T-helper 1 cell (primary cell): ENCODE measurements at places on chromosomes 6 and 20.

DNA sequence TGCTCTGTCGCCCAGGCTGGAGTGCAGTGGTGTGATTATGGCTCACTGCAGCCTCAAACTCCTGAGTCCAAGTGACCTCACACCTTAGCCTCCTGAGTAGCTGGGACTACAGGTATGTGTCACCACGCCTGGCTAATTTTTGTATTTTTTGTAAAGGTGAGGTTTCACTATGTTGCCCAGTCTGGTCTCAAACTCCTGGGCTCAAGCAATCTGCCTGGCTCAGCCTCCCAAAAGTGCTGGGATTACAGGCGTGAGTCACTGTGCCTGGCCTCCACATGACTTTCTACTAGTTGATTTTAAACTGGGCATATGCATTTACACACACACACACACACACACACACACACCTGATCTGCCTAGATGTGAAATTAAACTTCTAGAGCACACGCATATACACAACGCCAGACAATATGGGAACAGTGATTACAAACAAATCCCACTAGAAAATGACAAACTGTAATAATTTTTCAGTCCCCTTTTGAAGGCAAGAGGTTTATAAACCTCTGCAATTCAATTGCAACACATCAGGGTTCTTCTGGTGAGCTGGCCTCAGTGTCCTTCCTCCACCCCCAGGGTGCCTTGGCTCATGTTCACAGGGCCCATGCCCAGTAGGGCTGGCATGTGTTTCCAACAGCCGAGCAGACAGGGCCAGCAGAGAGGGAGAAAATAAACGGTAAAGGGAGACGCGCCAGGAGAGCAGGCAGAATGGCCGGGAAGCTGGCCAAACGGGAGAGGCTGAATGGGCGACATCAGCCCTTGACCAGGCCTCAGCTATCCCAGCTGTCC lies 31.2 kb downstream of the PARD6B start:
- DNase-seq = no peak

DNA sequence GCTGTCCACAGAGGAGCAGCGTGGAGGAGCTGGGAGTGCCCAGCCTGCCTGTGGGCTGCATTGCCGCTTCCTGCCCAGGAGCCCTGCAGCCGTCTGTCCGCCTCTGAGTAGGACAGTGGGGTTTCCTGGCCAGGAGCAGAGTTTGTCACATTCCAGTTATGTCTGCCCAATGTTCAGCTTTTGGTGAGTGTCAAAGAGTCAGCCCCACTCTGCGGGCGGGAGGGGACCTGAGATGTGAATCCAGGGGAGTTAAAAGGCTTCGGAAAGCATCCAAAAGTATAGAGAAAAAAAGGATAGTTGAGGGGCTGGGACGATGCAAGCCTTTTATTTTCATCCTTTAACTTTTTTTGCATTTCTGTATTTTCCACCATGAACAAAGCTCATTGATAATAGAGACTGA lies 7.2 kb upstream of the GATA5 start:
- DNase-seq = no peak

DNA sequence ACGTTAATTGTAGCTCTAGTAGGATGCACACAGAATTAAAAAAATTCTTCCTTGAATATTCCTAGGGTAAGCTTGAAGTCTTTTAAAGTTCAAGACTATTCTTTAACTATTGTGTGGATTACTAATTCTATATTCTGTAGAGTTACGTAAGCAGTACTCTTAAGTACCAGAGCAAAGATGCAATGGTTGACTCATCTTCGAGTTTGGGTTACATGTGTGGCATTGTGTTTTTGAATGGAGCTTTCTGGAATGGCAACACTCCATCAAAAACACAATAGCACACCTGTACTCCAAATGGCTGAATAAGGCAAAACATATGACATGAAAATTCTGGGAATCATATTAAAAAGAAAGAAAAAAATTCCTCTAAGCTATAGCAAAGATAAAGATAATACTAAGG lies 33.5 kb upstream of the CEP162 start:
- no peak for DNase-seq

GRCh38 chr6:65191471-65191870 lies 515.6 kb downstream of the EYS start:
- no peak for DNase-seq

GRCh38 chr6:164882236-164882635 lies 427.2 kb downstream of the C6orf118 start:
- no peak for DNase-seq

GRCh38 chr6:30340589-30341054 lies 4.3 kb upstream of the RPP21 start:
- DNase-seq = no peak

- DNase-seq = no peak
Measured at GRCh38 chr6:31169123-31169857, 1.2 kb downstream of the POU5F1 start.

GRCh38 chr6:170510631-170511030 lies 42.5 kb downstream of the PSMB1 start:
- DNase-seq = no peak

DNA sequence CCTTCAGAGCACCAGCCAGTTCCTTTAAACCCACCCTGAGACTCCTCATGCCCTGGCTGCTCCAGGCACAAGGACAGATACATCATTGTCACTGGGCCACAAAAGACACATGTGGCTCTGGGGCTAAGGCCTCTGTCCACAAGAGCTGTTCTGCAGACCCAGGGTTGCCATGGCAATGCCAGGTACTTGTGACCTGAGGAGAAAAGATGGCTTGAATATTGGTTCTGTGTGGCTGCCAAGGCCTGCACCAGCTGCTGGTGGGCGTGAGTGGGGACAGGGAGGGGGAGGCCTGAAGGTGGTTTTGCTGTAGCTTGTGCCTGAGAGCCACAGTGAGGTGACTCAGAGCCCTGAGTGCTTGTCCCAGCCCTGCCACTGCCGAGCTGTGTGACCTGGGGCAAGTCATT lies 31.8 kb downstream of the SAYSD1 start:
- DNase-seq = no peak

- peak; percentile 33 for DNase-seq
Measured at GRCh38 chr6:35496841-35497570, at the start of gene TEAD3. Gene TEAD3, minus strand, starts transcription at chr6:35497079.

- no peak for DNase-seq
Measured at GRCh38 chr6:50713977-50714486, 706 bp downstream of the TFAP2D start.

- DNase-seq = no peak
Measured at GRCh38 chr20:24870881-24871280, 78.2 kb upstream of the CST7 start.

GRCh38 chr6:1322696-1323219 lies 10.9 kb downstream of the FOXQ1 start:
- DNase-seq = no peak

- no peak for DNase-seq
Measured at GRCh38 chr6:17519120-17519519, 81.0 kb upstream of the FAM8A1 start.

GRCh38 chr20:49637046-49637637 lies 69.2 kb upstream of the PTGIS start:
- DNase-seq = no peak

DNA sequence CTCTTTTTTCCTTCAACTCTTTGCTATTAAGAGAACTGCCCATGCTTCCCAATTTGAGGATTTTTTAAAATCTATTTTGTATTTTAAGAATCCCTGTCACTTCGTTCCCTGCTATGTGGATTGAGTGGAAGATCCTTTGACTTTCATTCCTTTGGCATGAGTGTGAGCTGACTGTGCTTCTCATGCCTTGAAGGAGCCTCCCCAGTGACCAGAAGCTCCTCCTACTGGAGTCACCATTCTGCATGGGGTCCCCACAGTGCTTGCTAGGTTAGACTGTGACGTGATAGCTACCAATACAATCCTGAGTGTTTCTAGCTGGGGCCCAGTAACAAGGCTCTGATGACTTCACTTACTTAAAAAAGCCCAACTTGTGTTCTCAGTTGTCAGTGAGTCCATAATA lies 104.4 kb upstream of the LAMP5 start:
- DNase-seq = no peak

GRCh38 chr6:136077834-136078576 lies 172.1 kb downstream of the MTFR2 start:
- no peak for DNase-seq

GRCh38 chr6:1701668-1702353 lies 92.1 kb downstream of the FOXC1 start:
- DNase-seq = no peak

DNA sequence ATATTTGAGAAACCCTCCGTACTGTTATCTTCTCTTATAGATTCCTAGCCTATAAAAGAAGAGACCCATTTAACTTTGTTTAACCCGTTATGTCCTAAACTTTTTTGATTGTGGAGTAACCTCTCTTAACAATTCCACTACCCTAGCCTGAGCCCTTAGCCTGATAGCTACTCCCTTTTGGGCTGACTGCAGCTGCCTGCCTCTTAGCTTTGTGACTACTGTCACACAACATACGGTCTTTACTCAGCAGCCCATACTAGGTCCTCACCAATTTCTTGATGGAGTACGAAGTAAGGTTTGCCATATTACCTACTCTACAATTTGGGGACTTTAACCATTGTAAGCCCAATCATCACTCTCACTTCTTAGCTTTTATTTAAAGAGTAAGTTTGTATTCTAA lies 72.7 kb downstream of the QRSL1 start:
- no peak for DNase-seq

DNA sequence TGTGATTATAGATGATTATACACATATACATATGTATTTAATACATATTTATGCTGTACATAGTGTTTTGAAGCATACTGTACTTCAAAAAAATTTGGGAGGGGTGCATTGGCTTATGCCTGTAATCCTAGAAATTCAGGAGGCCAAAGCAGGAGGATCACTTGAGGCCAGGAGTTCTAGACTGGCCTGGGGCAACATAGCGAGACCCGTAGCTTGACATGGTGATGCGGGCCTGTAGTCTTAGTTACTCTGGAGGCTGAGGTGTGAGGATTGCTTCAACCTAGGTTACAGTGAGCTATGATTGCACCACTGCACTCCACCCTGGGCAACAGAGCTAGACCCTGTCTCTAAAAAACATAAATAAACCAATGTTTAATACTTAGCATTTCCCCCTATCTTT lies 1.6 kb upstream of the FAM110A start:
- DNase-seq = no peak

- DNase-seq = no peak
Measured at GRCh38 chr6:44133003-44133931, 5.9 kb downstream of the TMEM63B start.

GRCh38 chr6:139508576-139508975 lies 134.1 kb upstream of the CITED2 start:
- no peak for DNase-seq

- DNase-seq = peak; percentile 67
Measured at GRCh38 chr6:319177-320131, 27.2 kb downstream of the DUSP22 start.

GRCh38 chr6:11514672-11515071 lies 22.9 kb upstream of the TMEM170B start:
- DNase-seq = no peak

GRCh38 chr6:18044108-18044783 lies 56.8 kb upstream of the KIF13A start:
- no peak for DNase-seq

- no peak for DNase-seq
Measured at GRCh38 chr6:33817489-33817888, 13.7 kb upstream of the MLN start.

- no peak for DNase-seq
Measured at GRCh38 chr20:10715035-10715434, 41.2 kb upstream of the JAG1 start.

GRCh38 chr20:57657535-57658446 lies 37.6 kb upstream of the ZBP1 start:
- DNase-seq = peak; percentile 43

GRCh38 chr6:149846321-149846720 lies 17.8 kb downstream of the LRP11 start:
- DNase-seq = no peak
